Epithelial cell of esophagus (primary cell): ENCODE measurements at places on chromosomes 5 and 9.

- no peak for DNase-seq
Observed at GRCh38 chr9:110846215-110846614, 177.6 kb downstream of the MUSK start.

DNA sequence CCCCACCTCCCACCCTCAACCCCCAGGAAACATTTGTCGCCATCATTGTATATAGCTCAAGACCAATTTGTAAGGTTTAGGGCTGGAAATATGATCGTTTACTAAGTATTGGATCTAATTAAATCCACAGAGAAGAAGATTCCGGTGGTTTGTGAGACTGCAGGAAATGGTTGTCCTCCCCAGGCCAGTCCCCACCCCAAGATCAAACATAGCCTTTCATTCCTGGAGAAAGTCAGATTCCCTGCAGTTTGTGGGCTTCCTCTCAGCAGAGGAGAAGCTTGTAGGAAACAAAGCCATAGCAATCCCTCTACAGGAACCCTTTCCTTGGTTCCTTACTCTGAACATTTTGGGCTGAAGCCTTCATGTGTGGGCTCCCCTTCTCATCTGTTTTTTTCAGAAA is 79.2 kb upstream of the TBCA start:
- DNase-seq: no peak

- no peak for DNase-seq
Observed at GRCh38 chr9:104092192-104092591, 1.9 kb upstream of the SMC2 start.

DNA sequence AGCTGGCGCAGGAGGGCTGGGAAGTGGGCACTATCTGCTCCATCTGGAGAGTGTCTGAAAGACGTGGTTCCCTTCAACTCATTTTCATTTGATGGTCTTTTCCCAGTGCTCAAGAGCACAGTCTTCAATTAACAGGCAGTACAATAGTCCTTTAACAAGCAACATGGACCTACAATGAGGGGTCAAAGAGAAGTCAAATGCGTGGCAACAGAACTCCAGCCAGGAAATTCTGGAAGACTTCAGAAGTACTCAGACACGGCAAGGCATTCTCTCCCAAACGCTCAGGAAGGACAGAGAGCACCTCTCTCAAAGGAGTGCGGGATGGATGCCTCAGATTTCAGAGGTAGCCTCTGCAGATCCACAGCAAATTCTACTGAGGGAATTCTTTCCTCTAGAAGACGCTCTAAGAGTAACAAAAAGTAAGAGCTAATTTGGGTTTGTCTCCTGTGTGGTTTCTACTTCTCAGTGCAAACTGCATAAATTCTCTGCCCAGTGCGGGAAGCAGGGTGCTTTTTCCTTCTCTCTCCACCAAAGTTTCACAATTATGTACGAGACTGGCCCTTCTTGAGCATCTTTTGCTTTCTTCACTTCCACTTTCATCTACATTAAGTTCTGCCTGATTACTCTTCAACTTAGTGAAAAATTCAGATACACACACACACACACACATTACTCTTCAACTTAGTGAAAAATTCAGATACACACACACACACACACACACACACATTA is 56.4 kb downstream of the LHFPL2 start:
- DNase-seq: no peak

DNA sequence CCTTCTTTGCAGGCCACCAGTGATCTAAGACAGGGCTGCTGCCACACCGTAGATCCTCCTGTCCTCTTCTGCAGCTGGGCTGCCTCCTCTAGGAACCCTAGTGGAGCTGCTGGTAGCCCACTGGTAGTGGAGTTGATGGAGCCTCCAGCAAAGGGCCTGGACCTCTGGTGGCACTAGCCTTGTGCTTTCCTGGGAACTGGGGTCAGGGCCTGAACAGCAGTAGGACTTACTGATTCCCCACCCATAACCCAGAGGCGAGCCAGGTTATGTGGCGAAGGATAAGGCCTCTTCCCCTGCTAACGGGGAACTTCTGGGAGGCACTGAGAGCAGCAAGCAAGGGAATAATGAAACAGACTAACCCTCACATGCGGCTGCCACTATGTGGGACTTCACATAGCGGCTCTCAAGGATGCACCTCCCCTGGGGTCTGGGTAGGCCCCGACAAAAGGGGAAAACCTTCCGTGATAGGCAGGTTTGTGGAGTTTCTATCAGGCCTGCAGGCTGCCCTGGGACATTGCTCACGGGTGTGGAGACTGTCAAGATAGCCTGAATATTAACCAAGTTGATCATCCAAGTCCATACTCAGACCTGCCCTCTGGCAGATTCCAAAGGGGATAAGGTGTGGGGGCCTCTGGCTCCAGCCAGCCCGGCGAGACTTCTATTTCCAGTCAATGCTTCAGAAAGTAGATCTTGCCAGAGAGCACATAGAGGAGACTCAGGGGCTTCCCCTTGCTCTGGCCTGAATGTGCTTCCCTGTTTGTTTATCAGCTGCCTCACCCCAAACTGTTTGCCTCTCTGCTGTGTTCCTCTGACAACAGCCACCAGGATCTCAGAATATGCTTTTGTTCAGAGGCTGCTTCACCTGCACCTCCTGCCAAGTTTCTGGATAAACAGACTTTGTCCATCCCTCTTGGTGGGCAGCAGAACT is 7.4 kb downstream of the SLC22A4 start:
- no peak for DNase-seq

- no peak for DNase-seq
Observed at GRCh38 chr9:121824651-121825030, 173.2 kb downstream of the DAB2IP start.

GRCh38 chr5:32760091-32760509 is 49.0 kb downstream of the NPR3 start:
- peak; percentile 77 for DNase-seq
